Stimulated activated CD4-positive, alpha-beta T cell treated with anti-CD3 and anti-CD28 coated beads, Interleukin-15, amount 100 ng/mL, for 24 hours (primary cell): ENCODE measurements at places on chromosomes 7 and 10.
A peak's percentile ranks its signal among the peaks of the same experiment; 100 is the strongest.

GRCh38 chr7:43406961-43407360, 175.9 kb upstream of the STK17A start:
- DNase-seq = no peak

DNA sequence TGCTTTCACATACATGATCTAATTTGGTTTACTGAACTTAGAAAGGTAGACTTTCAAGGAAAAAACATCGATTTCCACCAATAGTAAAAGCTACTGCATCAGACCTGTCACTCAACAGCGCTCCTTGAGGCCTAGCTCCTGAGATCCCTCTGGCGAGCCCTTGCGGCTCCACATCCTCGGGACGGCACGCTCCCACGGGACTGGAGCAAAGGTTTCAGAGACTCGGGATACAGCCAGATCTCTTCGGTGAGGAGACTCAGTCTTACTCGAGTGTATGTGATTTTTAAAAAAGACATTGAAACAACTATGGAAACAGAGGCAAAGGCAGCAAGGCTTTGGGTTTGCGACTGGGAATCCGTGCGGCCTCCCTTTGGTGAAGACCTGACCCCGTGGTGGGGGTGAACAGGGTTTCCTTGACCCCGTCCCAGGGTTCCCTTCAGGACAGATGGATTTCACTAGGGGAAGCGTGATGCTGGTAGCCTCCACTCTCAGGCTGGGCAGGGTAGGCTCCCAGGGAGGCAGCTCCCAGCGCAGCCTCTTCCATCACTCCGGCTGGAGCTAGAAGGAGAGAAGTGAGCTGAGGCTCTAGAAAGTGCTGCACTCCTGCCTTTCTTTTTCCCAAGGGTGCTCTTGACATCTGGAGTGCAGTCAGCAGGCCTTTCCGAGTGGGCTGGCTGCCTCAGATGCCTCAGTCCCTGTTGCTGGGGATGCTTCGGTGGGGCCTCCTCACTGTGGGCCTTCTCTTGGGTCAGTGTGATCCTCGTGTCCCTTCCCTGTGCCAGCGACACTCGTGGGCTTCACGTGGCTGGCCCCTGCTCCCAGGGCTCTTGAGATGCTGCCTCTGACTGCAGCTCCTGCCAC, 5.8 kb upstream of the ATP6V0E2 start:
- DNase-seq = no peak

DNA sequence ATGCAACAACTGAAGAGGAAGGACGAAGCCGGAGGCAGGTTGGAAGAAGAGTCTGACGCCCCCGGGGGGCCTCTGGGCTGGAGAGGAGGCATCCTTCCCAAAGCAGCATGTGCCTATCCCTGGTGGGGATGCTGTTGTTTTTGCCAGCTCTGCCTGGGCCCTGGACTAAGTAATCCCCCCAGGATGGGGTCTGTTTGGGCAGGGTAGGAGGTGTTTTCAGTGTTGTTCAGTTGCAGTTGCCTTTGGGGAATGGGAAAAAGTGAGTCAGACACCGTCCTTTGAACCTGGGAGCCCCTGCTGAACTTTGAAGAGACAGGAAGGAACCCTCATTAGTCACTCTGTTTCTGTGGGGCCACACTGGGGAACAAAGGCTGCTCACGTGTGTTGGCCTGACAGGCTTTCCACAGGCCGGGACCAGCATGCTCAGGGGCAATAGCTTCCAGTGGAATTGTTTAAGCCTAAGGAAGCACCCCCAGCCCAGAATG, 35.2 kb upstream of the GDF10 start:
- DNase-seq = peak; percentile 77

GRCh38 chr10:8835453-8836167, 781.1 kb downstream of the GATA3 start:
- no peak for DNase-seq

DNA sequence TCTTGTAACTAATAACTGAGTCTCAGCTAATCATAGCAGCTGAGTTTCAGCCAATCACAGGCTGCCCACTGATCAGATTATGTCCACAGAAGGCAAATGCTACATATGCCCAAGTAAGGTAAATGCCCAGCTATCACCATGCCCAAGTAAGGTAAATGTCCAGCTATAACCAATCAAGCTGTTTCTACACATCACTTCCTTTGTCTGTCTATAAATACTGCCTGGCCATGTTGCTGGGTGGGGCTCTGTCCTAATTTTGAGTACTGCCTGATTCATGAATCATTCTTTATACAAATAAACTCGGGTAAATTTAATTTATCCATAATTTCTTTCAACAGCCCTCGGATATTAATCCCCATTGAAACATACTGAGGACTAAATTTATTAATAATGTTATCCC, 312.4 kb downstream of the CACNA2D1 start:
- no peak for DNase-seq

DNA sequence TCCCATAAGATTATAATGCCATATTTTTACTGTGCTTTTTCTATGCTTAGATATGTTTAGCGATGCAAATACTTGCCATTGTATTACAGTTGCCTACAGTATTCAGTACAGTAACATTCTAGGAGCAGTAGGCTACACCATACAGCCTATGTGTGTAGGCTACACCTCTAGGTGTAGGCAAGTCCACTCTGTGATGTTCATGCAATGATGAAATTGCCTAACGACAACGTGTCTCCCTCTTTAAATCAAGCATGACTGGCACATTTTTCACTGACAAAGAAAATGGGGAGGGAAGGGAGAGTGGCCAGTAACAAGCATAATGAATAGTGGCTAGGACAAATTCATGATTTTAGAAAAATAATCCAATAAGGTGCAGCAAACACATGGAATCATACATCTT, 1.7 kb downstream of the NCAPG2 start:
- DNase-seq = no peak

GRCh38 chr7:90178679-90179278, 24.5 kb downstream of the STEAP1 start:
- peak; percentile 21 for DNase-seq

DNA sequence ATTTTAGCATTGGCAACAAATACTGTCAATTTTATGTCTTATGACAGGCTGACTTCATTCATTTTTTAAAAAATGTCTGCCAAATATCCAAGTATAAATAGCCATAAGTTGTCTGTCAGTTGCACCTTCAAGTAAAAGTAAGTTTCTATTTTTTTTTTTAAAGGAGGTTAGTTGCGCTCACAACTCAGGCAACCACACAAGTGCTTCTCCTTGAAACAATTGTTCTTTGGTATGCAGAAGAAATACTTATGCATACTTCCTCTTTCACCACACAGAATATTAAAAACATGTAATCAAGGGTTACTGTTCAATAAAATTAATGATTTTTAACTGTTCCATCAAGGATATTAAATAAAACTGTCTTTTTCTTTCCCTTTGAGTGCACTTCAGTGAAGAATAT, 97.9 kb downstream of the RTKN2 start:
- no peak for DNase-seq

DNA sequence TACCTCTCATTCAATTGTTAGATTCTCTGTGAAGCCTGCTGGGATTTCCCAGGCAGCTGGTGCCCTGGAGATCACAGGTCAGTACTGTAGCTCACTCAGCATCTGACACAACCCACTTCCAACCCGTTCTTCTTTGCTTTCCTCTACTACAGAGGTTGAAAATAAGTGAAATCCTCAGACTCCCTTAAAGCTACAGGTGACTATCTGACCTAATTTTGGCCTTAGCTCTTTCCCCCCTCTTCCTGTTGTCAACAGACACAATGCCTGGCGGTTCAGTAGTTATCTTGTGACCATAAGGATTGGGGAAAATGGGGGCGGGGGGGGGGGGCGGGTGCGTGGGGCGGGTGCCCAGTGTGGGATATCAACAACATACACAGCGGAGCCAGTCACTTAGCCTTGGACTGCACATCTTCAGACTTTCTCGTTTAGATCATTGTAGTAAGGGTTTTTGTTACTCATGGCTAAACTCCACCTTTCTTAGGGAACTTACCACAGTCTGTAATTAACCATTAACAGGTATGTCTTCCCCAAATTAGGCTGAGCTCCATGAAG, 37.8 kb downstream of the MTPN start:
- no peak for DNase-seq

DNA sequence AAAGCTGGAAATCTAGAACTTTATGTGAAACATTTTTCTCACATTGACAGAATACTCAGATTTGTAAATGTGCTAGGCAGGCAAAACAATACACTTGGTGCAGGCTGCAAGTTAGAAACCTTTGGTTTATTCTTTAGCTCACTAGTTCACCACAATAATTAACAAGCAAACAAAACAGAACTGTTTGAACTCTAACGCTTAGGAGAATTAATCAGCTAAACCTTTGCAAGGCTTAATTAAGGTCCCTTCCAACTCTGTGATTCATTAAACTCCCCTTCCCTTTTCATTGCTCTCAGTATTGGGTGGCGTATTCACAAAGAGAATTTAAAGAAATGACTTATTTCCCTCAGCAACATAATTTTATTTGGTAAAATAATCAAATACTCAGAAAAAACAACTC, 99.0 kb downstream of the PON1 start:
- DNase-seq = no peak

DNA sequence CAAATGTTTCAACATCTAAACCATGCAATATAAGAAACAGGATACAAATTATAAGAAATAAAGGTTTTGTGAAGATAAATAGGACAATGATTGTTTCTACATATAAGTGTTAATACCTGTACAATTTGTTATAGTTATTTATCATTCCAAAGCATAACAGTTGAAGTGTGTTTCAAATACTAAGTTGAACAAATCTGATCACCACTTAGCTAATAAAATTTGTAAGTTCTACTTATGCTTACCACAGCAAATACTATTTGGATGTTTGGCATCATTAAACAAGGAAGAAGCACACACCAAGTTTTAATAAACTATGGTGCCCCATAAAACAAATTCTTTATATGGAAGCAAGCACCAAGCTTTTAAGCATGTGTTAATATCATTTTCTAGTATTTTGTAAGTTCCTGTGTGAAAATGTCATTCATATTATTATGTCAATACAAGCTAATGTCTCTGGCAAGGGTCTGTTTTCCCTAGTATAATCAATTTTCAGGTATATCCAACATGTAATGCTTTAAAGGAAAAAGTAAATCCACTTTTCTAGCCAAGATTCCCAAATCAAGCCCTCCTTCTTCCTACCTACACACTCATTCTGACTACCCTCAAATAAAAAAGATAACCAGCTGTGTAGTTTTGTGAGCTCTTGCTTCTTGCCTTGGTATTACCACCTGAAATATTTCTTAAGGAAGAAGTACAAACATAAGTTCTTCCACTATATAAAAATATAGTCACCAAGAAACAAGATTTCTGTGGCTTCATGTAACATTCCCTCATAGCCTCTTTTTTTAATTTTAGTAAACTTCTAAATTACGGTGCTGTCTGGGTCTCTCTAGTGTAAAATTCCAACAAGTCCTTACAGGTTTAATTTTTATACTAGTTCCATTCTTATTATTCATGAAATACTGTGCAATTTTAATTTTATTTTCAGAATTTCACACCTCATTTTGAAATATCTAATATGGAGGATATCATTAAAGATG, 9.2 kb downstream of the SKAP2 start:
- DNase-seq = no peak

DNA sequence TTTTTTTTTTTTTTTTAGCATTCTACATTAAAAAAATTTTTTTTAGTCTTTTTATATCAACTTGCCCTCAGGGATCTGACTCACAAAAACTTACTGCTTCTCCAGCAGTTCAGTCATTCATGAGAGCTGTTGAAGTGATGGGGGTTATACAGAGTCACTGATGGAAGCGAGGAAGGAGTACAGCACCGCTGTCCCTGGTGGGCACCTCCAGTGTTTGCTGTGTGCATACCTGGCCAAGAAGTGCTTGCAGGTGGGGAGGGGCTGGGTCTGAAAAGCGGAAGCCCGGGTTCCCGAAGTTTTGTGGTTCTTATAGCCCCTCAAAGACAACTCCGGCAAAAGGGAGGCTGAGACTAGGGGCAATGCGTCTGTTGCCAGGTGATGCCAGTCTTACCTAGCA, 46.2 kb downstream of the MINDY4 start:
- no peak for DNase-seq

GRCh38 chr10:23412223-23412622, 26.7 kb upstream of the OTUD1 start:
- peak; percentile 22 for DNase-seq

DNA sequence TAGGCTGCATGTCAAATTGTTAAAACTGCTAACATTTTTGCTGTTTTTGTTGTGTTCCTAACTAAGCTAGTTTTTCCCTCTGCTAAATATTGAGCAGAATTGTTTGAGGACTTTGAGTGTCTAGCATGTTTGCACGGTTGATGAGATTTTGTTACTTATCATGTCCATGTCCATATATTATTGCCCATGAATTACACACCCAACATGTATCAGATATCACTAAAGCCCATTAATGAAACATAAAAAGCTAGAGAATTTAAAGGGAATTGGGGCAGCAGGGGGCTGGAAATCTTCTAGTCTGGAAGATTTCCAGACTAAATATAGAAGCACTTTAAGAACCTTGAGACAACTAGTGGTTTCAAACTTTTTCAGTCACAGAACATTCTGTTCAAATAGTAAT, 197.7 kb downstream of the SNX10 start:
- no peak for DNase-seq

GRCh38 chr10:73287441-73287840, 35.0 kb upstream of the MRPS16 start:
- DNase-seq = no peak

- no peak for DNase-seq
Observed at GRCh38 chr7:122183106-122183505, 39.1 kb upstream of the AASS start.

DNA sequence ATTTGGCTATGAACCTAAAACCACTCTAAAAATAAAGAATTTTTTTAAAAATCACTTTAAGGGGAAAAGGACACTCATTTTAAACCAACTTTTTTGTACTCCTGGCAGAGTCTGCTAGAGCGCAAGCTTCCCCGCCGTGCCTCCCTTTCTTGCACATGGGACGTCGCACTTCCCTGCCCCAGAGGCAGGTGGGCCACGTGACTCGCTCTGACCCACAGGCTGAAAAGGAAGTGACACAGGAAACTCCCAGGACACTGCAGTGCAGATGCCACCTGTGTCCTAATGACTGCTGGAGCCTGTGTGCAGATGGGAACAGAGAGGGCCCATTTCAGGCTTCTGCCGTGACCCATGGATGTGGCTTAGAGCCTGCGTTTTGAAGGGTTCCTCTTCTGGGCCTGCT, 142.1 kb upstream of the LANCL2 start:
- DNase-seq = no peak

GRCh38 chr7:70134029-70134770, 535.9 kb downstream of the AUTS2 start:
- no peak for DNase-seq

GRCh38 chr7:37557571-37558209, 109.0 kb upstream of the ELMO1 start:
- DNase-seq = no peak

GRCh38 chr7:102064361-102065025, 222.2 kb upstream of the SH2B2 start:
- DNase-seq = no peak
